ENCODE measurements at places on chromosomes 2 and 18.
A peak's percentile ranks its signal among the peaks of the same experiment; 100 is the strongest.

- DNase-seq: no peak
These were observed 36.0 kb upstream of the BIN1 start for GRCh38 chr2:127142663-127143630.

GRCh38 chr2:199467066-199467822, 9.5 kb upstream of the SATB2 start:
- no peak for DNase-seq

GRCh38 chr2:67825476-67825875, 237.3 kb downstream of the C1D start:
- DNase-seq: no peak

DNA sequence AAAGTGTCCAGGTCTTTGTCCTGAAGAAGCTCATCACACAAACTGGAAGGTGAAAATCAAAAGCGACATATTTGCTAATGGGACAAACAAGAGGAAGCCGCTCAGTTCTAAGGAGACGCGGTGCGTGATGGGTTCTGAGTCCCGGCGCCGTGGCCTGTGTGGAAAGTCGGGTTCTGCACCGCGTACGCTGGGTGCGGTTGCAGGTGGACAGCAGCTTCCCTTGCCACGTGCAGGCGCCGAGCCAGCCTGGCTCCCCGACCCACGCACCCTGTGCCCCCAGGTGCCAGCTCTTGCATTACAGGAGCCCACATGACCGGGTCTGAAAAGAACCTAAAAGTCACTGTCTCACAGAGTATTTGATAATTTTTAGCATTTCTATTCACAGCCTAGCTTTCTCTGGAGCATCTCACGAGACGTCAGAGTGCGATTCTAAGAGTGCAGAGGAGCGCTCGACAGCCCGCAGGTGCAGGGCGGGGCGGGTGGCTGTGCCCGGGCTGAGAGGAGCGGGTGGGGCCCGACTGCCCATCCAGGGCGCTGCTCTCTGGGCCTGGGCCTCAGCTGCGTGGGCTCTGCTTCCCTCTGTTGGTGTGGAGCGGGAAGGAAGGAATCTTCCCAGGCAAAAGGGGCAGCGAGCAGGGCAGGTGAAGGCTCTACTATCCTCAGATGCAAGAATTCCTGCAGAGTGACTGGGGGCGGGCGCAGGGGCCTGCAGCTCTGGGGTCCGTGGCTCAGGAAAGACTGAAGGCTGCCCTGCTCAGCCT, 39.4 kb downstream of the MYT1L start:
- DNase-seq: peak; percentile 69

- no peak for DNase-seq
These were observed 1583.4 kb upstream of the PIK3C3 start for GRCh38 chr18:40371673-40372072.

GRCh38 chr2:65153515-65153914, 23.6 kb upstream of the RAB1A start:
- no peak for DNase-seq

DNA sequence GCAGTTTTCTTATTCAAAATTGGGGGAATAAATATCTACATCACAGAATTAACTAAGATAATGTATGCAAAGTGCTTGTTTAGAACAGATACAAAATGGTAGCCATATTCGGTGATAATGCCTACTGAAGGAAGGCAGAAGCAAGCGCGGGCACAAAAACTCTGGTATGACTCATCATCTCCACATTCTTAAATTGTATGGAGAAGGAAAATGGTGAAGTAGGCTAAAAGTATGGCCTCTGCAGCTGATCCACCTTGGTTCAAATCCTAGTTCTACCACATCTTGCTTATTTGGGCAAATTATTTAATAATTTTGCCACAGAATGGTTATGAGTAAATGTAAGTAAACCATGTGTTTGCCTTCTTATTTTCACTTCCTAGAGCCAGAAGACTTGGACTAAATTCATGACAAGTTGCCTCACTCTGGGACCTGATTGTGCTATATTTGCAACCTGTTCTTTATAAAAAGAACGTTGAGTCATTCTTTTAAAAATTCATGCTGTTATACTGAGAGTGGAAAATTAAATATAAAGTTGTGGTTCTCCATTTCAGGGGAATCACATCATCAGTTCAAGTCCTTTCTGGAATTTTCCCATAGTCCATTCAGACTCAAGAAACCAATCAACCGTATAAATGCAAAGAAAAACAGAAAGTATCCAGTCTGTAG, 9.0 kb upstream of the CDK15 start:
- no peak for DNase-seq

- DNase-seq: no peak
These were observed 315.4 kb downstream of the CDH7 start for GRCh38 chr18:66066191-66066590.

- DNase-seq: no peak
These were observed 523.5 kb downstream of the TMEM182 start for GRCh38 chr2:103285354-103285753.

DNA sequence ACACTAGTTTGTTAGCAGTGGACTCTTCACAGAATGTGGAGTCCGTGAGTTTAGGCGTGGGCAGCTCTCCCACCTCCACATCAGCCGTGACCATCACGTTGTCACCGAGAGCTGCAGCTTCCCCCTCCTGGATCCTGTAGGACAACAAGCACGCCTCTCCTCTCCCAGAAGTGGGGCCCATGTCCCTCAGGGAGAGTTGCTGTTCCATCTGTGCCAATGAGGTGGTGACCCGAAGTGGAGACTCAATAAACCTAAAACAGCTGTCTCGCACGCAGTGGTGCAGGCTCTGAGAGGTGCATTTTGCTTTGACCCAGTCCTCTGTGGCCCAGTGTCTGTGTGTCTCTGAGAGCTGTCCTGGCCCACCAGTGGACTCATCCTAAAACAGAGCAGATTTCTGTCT, 456.5 kb upstream of the SOX11 start:
- no peak for DNase-seq

DNA sequence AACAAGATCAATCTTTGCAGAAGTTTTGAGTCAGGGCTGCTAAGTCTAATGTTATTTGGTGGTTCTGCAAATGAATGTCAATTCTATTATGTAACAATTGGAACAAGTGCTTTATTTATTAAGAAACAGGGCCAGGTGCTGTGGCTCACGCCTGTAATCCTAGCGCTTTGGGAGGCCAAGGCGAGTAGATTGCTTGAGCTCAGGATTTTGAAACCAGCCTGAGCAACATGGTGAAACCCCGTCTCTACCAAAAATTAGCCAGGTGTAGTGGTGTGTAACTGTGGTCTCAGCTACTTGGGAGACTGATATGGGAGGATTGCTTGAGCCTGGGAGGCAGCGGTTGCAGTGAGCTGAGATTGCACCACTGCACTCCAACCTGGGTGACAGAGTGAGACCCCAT, 13.2 kb upstream of the RNF103 start:
- no peak for DNase-seq

- no peak for DNase-seq
These were observed 68.7 kb downstream of the ZDBF2 start for GRCh38 chr2:206343144-206343543.

- DNase-seq: no peak
These were observed 190.1 kb downstream of the KLHL29 start for GRCh38 chr2:23574919-23575654.

Data from urothelium cell line (cell line).